ENCODE measurements at places on chromosomes 2 and 18.

- no peak for DNase-seq
These were observed 100.1 kb downstream of the CRACDL start for GRCh38 chr2:98835831-98836385.

DNA sequence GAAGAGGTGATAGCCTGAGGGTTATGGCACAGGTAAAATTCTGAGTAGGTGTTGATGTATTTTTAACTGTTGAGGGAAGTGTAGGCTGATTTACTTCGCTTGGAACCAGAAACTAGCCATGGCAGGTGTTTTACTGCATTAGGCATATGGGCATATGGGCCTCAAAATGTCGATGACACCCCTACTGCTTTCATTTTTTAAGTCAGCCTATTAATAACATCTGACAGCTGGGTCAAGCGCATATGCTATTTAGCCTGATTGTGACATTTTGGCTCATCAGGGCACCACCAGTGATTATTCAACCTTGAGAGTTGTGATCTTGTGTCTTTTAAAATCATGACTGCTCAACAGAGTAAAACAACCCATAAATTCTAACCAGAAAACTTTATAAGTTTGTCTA, 1396.9 kb upstream of the NXPH2 start:
- DNase-seq: no peak

GRCh38 chr2:26453421-26454329, 24.2 kb downstream of the OTOF start:
- no peak for DNase-seq

- no peak for DNase-seq
These were observed 12.5 kb downstream of the MARCO start for GRCh38 chr2:118954297-118955060.

- no peak for DNase-seq
These were observed 196.0 kb downstream of the FHOD3 start for GRCh38 chr18:36493349-36494159.

- DNase-seq: no peak
These were observed 75.6 kb downstream of the MBP start for GRCh38 chr18:77057006-77057395.

DNA sequence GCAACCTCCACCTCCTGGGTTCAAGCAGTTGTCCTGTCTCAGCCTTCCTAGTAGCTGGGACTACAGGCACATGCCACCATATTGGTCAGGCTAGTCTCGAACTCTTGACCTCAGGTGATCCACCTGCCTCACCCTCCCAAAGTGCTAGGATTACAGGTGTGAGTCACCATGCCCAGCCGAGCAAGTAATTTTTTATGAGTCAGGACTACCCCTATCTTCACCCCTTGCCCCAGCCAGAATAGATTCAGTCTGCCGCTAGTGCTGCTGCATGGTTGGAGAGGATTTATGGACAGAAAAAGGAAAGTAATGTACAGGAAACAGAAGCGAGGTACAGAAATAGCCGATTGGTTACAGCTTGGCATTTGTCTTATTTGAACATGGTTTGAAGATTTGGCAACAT, 48.9 kb downstream of the BMPR2 start:
- DNase-seq: no peak

DNA sequence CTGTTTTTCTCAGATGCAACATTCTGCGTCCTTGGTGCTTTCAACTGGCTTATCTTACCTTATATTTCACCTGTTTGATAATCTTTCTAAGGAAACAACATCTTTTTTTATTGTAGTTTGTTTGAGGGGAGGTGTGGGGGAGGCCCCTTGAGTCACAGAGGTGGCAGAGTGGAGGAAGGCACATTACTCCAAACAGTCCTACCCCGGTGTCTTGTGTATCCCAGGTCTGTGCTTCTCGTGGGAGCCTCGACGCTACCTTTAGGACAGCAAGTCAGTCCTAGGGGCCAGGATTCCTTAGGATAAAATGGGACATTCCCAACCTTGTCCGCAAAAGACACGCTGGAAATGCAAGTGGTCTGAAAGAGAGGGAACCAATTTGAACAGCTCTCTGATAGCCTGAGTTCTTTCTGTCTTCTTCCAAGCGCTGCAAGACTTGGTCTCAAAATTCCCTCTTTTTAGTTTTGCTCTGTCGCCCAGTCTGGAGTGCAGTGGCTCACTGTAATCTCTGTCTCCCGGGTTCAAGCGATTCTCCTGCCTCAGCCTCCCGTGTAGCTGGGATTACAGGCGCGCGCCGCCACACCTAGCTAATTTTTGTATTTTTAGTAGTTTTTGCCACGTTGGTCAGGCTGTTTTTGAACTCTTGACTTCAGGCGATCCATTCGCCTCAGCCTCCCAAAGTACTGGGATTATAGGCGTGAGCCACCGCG, 4.0 kb downstream of the GATA6 start:
- DNase-seq: no peak

DNA sequence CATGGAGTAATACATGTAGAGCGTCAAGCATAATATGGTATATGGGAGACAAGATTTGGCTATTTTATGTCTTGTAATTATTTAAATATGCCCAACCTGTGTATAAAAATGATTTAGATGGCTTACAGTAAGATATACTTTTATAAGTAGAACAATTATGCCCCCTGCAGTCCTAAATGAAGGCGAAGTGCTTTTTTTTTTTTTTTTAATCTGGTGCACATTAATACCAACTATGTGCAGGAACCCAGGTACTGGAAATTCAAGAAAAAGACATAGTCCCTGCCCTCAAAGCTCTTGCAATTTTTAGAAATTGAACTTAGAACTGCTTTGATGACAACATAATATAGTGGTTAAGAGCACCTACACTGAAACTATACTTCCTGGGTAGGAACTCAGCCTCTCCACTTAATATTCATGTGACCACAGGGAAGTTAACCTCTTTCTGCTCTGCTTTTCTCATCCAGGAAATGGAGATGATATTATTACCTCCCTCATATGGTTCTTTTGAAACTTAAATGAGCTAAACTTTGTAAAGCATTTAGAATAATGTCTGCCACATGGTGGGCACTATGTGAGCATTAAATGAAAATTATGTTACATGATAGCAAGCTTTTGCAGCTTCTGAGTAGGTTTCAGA, 38.1 kb downstream of the AFTPH start:
- DNase-seq: no peak

- DNase-seq: no peak
These were observed 205 bp downstream of the TET3 start for GRCh38 chr2:73984922-73985307.

GRCh38 chr18:11149441-11150270, at the start of gene PIEZO2:
TSS of gene PIEZO2 (minus strand) at chr18:11149569. CDS start at chr18:11148588, 981 bp downstream.
- peak; percentile 45 for DNase-seq

DNA sequence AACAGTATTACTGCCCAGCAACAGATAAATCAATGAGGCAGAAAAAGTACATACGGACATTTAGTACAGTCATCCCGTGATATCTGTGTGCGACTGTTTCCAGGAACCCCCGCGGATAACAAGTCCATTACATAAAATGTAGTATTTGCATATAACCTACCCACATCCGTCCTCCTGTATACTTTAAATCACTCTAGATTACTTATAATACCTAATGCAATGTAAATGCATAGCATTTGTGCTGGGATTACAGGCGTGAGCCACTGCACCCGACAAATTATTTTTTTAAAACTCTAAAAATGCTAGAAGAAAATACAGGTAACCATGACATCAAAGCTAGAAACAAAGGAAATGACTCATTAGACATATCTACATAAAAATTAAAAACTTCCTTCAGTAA, 91.6 kb downstream of the FAM161A start:
- no peak for DNase-seq

GRCh38 chr2:60998628-60999545, 18.6 kb upstream of the PEX13 start:
- no peak for DNase-seq

- no peak for DNase-seq
These were observed 2.0 kb downstream of the GMCL1 start for GRCh38 chr2:69831354-69831905.

DNA sequence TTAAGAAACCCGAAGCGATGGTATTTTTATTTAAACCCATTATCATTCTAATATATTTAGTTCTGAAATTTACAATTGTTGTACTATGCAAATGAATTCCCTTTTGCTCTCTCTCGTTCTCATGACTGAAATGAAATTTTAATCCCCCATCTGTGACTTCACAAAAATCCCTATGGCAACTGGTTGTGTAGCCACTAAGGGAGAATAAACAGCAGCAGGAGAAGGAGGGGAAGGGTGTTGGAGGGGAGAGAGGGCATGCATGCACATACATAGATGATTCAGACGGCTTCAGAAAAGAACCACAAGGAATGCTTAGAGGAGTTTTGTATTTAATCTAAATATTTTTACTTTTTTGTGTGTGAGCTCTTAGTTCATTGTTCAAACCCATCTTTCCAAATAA, 36.8 kb downstream of the CPS1 start:
- no peak for DNase-seq

GRCh38 chr18:63992751-63993150, 22.9 kb downstream of the SERPINB8 start:
- no peak for DNase-seq

DNA sequence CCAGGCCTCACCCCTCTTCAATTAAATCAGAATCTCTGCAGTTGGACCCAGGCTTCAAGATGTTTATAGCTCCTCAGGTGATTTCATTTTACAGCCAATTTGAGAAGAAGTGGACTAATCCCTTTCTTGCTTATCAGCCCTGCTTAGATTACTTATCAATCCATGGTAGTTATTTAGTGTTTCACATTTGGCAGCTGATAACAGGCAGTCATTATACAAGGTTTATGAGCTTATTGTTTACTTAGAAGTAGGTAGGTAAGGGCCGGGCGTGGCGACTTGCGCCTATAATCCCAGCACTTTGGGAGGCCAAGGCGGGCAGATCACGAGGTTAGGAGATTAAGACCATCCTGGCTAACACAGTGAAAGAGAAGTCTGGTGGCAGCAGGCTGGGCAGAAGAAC, 237.5 kb downstream of the CTNNA2 start:
- DNase-seq: no peak

DNA sequence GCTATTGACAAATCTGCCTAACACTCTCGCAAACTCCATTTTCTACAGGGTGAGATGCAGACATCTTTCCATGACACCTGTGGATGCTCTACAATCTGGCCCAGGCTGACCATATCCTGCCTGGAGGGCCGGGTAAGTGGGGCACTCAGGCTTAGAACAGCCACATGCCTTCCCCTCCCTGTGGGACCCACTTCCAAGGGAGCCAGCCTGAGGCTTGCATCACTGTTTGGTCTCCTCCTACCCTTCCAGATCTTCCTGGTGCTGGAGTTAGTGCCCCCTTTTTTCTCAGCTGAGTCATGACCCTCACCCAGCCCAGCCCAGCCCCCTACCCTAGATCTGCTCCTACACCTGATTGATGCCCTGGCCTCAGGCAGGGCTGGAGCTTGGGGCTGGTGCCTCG, 150.2 kb upstream of the MSH6 start:
- no peak for DNase-seq

GRCh38 chr2:88458633-88459032, 6.1 kb upstream of the FOXI3 start:
- DNase-seq: no peak

- no peak for DNase-seq
These were observed 27.0 kb downstream of the ZNF892 start for GRCh38 chr2:95234286-95234785.

GRCh38 chr2:55017880-55018279, 32.4 kb downstream of the RTN4 start:
- no peak for DNase-seq

DNA sequence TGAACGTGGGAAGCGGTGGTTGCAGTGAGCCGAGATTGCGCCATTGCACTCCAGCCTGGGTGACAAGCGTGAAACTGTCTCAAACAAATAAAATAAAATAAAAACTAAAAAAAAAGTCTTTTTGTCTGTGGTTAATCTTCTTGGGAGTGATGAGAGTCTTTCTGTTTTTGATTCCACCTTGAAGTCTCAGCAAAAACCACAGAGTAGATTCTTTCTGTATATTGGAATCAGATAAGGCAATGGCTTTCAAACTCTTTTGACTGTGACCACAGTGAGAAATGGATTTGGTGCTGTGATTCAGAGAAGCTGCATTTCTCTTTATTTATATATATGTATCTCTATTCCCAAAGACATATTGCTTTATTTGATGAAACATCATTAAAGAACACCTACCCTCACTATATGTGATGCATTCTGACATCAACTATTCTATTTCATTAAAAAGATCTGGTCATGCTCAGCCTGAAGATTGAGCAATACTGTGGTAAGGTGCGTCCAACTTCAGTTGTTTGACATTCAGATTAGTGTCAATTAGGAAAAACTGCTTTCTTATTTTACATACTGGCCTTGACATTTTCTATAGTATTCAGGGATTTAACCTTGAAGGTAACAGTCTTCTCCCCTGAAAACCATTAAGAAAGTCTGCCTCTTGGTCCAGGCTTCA, 15.6 kb downstream of the HRH4 start:
- no peak for DNase-seq

- DNase-seq: peak; percentile 83
These were observed 1.5 kb upstream of the GPBAR1 start for GRCh38 chr2:218259099-218259961.

DNA sequence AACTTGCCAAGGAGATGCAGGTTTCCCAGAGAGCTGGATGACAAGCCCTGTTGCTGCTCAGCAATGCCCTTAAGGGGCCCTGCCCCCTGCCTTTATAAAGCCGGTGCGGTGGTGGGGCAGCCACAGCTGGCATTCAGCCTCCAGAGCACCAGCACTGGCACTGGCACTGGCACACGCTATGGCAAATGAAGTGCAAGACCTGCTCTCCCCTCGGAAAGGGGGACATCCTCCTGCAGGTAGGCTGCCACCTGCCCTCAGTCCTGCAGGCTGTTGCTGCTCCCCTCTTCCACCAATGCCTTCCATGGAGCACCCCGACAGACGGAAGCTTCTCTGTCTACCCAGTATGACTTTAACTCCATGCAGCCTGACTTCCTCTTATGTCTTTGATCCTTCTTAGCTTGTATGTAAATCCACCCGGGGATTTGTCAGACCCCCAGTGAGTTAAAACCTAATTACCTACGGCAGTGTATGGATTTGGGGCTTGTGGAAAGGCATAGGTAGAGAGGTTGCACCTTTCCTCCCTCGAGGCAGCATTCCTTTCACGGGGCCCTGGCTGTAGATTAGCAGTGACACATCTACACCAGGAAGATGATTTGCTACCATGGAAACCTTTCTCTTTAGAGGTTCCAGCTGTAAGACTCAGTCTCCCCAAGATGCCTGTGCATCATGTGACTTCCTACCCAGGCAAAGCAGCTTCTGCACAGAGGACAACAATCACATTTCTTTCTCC, at the start of gene DAPL1:
DAPL1 (plus strand) TSS at position 123 of the 730 bp plus-strand sequence; CDS start at position 179, 56 bp downstream.
- DNase-seq: no peak
